ENCODE measurements at places on chromosomes 13 and 19.

DNA sequence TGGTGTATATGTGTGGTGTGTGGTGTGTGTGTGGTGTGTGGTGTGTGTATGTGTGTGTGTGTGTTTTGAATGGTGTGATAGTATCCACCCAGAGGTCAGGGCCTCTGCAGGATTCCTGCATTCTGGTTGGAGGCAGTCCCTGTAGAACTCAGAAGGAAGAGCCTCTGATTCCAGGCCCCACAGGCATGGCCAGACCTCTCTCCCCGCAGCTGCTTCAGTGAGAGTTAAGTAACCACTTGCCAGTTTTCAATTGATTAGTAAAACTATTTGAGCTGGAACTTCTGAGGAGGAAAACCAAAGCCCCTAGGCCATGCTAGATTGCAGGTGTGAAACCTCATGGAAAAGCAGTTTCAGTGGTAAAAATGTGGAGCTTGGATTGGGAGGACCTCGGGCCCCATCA is 2.1 kb downstream of the ATP12A start:
- no peak for DNase-seq

- no peak for DNase-seq
Measured at GRCh38 chr13:81800433-81800832, 1459.5 kb upstream of the SPRY2 start.

DNA sequence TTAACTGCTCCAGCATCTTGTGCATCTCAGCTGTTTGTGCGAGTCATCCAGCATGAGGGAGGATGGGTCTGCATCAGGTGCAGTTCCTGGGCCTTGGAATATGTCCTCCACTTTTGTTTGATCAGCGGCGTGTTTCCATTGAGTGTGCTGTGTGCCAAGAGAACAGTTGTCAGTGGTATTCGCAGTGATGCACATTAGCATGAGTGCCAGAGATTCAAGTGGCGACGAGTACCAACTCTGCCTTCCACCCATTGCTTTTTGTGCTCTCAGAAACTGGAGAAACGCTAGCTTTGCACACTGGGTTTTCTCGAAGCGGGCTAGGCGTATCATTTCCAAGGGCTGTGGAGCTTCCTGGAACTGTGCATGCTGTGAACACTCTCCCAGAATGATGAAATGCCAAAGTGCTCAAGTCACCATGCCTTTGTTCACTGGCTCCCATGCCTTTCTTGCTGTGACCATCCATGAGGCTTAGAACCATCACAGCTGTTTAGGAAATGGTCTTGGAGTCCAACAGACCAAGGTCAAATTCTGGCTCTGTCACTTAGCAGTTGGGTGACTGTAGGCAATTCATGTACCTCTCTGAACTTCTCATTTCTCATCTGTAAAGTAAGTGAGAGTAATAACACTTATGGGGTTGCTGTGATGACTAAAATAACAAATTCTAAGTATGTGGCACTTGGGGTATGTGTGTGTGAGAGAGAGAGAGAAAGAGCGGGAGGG is 18.4 kb downstream of the LRCH1 start:
- no peak for DNase-seq

- DNase-seq, result no peak
Measured at GRCh38 chr13:95564733-95565291, 12.3 kb downstream of the CLDN10 start.

DNA sequence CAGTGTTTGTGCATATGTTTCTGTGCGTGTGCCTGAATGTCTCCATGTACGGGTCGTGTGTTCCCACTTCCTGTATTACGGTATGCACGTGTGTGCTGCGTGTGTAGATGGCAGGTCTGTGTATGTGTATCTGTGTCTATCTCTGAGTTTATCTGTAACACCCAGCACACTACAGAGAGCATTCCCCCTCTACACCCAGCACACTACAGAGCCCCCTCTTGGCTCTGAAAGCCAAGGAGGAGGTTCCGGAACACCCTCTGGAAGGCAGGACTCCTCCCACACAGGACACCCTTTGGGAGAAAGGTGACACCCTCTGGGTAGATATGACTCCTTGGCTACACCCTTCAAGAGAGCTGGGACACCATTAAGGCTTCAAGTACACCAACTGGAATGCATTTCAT is 2.1 kb upstream of the ERFL start:
- DNase-seq, result no peak

GRCh38 chr19:44748426-44749254 is at the start of gene BCL3:
Gene BCL3, plus strand, starts transcription at chr19:44748708. Its CDS starts 83 bp downstream, at chr19:44748791.
- DNase-seq, result peak; percentile 42

GRCh38 chr13:75437582-75438318 is 44.2 kb downstream of the TBC1D4 start:
- no peak for DNase-seq

DNA sequence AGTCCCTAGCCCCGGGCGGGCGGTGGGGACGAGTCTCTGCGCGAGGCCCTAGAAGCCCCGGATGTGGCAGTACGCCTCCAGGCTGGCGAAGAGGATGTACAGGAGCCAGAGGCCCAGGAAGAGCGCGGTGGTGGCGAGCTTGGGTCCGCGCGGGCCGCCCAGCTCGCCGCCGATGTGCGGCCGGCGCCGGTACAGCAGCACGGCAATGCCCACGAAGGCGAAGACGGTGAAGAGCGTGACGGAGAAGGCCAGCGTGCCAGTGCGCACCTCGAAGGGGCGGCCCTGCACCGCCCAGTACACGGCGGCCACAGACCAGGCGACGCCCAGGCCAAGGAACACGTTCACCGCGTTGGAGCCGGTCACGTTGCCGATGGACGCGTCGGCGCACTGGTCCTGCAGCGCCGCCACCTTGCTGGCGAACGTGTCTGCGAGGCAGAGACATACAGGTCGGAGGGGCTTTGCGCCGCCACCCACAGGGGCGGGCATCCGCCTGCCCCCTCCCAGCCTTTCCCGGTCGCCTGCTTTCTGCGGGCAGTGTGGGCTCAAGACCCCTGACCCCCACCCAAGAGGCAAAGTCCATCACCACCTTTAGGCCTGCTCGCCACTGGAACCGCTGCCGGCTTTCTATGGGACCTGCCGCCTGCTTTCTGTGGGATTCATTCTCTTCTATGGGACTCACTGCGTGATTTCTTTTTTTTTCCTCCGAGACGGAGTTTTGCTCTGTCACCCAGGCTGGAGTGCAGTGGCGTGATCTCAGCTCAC is 10.9 kb upstream of the MEIS3 start:
- no peak for DNase-seq

DNA sequence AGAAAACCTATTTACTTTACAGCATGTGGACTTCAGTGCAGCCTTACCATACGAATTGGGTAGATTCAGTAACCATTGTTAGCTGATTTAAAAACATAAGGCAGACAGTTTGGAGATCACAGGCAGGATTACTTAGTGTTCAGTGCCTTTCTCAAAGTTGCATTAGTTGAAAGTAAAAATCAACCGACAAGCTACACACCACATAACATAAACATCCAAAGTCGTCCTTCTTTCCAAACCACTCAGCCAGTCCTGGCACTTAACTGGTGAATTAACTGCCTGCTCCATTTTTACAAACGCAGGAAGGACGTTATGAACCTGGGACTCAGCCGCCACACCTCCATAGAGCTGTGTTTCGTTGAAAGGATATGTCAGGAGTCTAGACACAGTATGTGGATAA is 91.4 kb downstream of the COL4A1 start:
- no peak for DNase-seq

All from NCI-H1417 (cell line).